ENCODE measurements at places on chromosomes 5 and 9.

DNA sequence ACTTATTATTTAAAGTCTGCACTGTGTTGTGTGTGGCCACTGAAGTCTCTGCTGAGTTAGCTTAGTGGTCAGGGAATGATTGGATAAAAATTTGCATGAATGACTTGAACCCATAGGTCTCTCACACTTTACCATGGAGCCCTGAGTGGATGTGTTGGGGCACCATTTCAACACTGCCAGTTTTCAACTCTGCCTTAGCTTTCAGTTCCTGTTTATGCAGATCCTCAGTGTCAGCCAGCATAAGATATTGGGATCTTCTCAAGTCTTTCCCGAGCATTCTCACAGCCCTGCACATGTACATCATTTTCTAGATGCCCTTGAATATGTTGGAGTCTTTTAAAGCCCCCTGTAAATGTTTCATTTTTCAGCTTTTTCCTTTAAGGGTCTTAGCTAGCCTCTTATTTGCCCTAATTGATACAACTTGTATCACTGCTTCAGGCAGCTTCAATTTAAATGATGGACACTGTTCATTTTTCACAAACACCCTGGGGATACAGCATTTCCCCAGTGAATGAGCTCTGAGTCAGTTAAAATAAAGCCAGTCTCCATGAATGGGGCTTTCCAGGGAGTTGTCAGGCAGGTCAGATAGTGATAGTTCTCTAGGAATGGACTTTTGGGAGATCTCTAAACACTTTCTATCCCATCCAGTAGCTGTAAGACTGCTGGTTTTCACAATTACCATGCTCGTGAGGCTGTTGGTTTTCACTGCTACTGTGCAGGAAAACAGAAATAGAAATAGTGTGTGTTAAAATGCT, 211.9 kb upstream of the PAPPA start:
- no peak for DNase-seq

DNA sequence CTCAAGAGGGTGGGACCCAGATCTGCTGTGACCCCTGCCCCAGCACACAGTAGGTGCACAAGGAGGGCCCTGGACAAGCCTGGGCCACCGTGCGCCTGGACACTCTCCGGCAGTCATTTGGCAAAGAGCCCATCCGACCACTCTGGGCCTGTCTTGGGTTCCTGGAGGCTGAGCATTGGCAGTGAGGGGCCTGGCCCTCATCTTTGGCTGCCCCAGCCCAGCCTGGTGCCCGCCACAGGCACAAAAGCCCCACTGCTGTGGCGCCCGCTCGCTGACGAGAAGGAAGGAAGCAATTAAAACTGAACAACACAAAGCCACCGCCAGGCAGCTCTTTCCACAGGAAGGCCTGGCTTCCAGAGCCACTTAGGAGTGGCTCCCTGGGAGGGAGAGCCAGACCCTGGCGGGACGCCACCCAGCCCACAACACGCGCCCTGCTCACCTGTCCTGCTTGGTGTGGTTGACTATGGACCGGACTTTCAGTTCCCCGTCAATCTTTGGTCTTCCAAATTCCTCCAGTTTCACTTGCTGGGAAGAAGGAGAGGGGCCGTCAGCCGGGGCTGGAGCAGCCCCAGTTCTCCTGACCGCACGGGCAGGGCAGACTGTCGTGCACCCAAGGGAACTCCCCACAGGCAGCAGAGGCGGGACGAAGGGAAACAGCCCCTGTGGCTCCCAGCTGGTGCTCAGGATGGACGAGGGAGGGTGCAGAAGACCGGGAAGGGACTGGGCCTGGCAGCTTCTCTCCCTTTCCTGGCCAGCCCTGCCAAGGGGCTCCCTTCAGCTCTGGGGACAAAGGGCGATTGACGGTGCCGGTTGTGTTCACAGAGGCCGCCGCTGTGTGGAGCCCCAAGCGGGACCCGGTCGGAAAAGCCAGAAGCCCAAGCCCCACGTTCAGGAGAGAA, 50.9 kb upstream of the SARDH start:
- no peak for DNase-seq

GRCh38 chr9:109423877-109424276, 74.2 kb downstream of the PTPN3 start:
- no peak for DNase-seq

DNA sequence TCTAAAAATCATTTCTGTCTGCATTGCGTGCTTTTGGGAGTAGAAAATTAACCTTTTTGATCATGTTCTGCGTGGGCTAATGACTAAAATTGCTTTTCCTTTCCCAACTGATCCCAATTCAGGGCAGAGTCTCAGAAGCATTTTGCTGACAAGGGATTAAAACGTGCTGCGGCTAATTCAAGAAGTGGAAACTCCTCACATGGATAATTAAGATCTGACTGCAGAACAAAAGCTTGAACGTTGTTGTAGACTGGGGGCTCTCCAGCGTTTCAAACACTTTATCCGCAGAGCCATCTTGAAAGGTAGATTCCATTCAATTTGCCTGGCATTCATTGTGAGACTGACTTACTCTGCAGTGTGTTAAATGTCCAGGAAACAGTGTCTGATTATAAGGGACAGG, 485.3 kb upstream of the DMAC1 start:
- no peak for DNase-seq

GRCh38 chr5:178460598-178460997, 129.6 kb downstream of the COL23A1 start:
- no peak for DNase-seq

All from GM19239 (cell line).